ENCODE measurements at places on chromosomes 3 and 15.

DNA sequence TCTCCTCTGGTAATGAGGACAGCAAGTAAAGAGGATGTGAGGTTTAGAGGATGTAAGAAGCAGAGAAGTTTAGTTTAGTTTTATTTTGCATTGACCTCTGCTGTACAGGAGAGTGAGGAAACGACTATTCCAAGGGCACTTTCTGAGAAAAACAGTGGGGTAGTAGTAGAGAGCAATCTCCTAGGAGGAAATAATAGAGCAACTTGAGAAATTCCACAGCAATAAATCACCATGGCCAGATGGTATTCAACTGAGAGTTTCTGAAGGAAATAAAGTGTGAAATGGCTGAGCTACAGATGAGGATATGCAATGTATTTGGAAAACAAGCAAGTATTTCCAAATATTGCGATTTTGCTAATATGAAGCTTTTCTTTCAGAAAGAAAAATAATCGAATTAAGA lies 118.9 kb downstream of the DPH6 start:
- DNase-seq = no peak

- no peak for DNase-seq
These were observed 22.6 kb upstream of the SLC6A6 start for GRCh38 chr3:14379843-14380242.

- no peak for DNase-seq
These were observed 8.4 kb downstream of the MORC1 start for GRCh38 chr3:109109574-109109973.

- DNase-seq = peak; percentile 92
These were observed 11.3 kb downstream of the XXYLT1 start for GRCh38 chr3:195259475-195260279.

DNA sequence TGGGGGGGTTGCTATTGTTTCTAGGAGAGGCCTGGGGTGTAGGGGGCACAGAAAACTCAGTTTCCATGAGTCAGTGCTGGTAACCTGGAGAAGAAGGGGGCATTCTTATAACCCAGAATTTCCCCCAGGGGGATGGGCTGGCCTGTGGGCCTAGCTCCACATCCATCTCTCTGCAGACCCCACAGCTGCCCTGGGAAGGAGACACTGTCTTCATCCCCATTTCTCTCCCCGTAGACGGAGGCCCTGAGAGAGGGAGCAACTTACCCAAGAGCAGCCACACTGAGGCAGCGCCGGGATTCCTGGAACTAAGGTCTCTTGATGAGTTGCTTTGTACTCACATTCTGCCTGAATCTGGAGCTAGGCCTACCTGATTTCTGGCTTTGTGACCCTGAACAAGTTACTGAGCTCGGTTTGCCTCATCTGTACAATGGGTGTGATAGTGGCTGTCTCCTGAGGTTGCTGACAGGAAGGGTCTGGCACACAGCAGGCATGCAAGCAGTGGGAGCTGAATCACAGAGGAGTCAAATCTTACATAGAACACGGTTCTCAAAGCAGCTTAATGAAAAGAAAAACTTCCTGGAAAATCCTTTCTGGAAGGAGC lies 55.0 kb upstream of the LCTL start:
- DNase-seq = no peak

GRCh38 chr3:138914870-138915502 lies 32.0 kb downstream of the FOXL2 start:
- no peak for DNase-seq

- DNase-seq = no peak
These were observed 34.5 kb downstream of the ESYT3 start for GRCh38 chr3:138468886-138469285.

DNA sequence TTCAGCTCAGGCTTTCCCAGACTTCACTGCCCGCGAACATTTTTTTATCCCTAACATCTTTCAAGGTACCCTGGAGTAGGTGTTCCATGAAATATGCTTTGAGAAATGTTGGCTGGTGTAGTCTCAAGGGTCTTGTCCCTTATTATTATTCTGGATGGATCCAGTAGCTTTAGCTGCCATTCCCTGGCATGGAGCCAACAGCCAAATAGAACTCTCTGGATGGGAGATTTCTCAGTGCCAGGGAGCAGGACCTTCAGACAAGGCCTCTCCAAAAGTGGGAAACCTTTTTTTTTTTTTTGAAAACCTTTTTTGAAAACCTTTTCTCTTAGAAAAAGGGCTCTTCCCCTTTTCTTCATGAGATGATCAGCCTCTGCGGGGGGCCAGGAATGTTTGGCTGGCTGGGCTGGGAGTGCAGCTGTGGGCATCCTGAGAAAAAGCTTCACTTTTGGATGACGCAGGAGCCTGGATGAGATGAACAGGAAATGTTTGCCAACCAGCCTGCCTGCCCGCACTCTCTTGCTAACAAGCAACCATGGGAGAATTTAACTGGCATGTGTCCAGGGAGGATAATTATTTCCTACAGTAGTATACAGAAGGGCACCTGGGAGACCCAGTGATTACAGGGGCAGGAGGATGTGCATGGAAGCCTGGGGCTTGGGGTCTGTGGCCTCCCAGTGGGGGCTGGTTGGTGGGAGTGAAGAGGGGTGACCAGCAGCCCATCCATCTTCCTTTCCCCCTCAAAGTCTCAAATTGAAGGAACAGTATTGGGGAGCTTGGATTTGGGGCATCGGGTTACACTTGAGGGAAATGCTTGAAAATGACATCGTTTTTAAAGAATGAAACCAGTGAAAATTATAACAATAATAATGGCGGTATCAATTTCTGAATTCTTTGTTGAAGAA lies 109.1 kb upstream of the LRIG1 start:
- DNase-seq = no peak

- DNase-seq = no peak
These were observed 8.7 kb downstream of the ZNF774 start for GRCh38 chr15:90360746-90361145.

Measured in DND-41 (cell line).